LoVo (cell line): ENCODE measurements at places on chromosomes 16 and 17.

GRCh38 chr17:42536372-42537155 lies 523 bp downstream of the NAGLU start:
- DNase-seq = peak; percentile 75

DNA sequence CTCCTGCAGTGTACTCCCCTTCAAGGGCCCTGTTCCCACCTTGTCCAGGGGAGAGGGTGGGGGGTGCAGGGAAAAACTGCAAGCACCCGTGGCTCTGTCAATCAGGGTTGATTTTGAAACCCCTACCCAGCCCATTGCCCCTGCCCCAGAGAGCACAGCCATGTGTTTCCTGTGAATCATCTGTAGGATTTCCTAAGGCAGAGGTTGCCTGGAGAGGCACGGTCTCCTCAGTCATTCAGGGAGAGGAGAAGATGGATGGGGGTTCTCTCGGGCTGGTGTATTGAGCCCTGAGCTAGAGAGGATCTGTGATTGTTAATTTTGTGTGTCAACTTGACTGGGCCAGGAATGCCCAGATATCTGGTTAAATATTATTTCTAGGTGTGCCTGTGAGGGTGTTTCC lies 3.5 kb upstream of the AGRP start:
- no peak for DNase-seq

DNA sequence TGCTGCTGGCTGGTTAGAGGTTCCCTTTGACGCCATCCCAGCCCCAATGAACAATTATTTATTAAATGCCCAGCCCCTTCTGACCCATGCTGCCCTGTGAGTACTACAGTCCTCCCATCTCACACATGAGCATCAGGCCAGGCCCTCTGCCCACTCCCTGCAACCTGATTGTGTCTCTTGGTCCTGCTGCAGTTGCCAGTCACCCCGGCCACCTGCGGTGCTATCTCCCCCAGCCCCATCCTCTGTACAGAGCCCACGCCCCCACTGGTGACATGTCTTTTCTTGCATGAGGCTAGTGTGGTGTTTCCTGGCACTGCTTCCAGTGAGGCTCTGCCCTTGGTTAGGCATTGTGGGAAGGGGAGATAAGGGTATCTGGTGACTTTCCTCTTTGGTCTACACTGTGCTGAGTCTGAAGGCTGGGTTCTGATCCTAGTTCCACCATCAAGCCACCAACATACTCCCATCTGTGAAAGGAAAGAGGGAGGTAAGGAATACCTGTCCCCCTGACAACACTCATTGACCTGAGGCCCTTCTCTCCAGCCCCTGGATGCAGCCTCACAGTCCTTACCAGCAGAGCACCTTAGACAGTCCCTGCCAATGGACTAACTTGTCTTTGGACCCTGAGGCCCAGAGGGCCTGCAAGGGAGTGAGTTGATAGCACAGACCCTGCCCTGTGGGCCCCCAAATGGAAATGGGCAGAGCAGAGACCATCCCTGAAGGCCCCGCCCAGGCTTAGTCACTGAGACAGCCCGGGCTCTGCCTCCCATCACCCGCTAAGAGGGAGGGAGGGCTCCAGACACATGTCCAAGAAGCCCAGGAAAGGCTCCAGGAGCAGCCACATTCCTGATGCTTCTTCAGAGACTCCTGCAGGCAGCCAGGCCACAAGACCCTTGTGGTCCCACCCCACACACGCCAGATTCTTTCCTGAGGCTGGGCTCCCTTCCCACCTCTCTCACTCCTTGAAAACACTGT lies 11.3 kb downstream of the CX3CL1 start:
- DNase-seq = peak; percentile 8

DNA sequence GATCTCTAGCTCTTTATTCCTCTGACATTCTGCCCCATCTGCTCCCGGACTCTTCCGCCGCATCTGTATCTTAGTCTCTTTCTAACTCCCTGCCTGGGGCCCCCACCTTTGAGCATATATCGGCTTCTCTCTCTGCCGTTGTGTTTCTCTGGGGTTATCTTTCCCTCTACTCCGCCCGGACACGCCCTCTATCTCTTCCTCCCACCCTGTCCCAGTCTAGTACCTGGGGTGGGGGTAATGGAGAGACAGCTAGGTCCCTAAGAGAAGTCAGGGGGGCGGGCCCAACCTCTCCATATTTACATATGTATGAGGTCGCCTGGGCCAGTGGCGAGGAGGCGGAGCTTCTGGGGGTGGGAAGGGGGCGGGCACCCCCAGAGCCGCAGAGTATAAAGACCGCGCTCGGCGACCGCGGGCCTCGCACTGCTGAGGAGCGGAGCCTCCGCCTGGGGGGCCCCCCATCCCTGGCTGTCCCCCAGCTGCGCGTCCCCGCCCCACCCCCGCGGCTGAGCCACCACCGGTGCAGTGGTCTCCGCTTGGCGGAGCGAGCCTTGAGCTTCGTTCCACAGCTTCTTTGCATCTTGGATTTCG lies at the start of gene ATP1B2:
ATP1B2 (plus strand) TSS at position 418 of the 588 bp plus-strand sequence. CDS start 593 bp downstream, outside the sequence.
- DNase-seq = peak; percentile 1

GRCh38 chr17:81518113-81518784 lies 5.7 kb upstream of the ACTG1 start:
- no peak for DNase-seq
